ENCODE measurements at places on chromosomes 7 and 10.

DNA sequence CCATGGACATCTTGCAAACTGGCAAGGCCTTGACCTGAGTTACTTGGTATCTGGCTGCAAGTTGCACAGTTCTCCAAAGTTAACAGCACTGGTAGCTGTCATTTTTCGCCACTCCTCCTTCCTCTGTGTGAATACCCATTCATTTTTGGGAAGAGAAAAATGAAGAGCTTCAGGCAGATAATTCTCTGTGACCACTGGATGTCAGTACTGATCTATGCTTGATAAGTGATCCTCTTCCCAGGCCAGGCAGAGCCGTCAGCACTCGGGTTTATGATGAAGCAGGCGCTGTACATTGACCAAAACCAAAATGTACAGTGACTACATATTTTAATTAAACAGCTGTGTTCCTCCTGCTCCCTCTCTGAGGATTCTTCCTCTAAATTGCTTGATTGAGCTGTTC, 55.9 kb upstream of the PDZD8 start:
- DNase-seq, result no peak

DNA sequence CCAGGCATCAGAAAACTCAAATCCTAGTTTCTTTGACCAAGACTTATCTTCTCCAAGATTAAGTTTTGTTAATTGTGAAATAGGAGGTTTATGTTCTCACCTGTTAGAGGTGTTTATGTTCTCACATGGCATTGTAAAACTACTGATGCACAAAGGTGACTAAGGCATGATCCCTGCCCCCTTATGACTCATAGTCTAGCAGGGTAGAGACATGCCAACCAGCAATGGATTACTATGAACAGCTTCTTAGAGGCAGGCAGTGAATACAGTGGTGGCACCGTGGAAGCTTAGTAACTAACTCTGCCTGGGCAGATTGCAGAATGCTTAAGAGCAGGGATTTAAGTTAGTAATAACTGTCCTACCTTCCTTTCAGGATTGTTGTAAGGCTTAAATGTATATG, 400.9 kb downstream of the SORCS3 start:
- DNase-seq, result no peak

DNA sequence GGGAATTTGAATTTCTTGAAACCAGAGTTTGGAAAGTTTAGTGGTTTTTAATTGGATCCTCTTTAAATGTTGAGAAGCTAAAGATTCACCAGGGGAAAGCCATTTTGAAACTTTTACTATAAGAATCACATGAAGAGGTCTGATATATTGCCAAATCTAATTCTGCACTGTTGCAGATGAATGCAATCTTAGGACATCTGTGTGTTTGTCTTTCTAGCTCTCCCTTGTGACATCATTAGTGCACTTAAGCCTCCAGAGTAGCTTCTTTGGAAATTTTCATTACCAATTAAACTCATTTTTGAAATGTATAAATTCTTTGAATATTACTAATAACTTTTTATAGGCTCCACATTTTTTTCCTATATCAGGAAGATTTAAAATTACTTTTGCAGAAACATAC, 160.2 kb downstream of the BICC1 start:
- DNase-seq, result no peak

- no peak for DNase-seq
These were observed 5.4 kb upstream of the NUB1 start for GRCh38 chr7:151336027-151336708.

DNA sequence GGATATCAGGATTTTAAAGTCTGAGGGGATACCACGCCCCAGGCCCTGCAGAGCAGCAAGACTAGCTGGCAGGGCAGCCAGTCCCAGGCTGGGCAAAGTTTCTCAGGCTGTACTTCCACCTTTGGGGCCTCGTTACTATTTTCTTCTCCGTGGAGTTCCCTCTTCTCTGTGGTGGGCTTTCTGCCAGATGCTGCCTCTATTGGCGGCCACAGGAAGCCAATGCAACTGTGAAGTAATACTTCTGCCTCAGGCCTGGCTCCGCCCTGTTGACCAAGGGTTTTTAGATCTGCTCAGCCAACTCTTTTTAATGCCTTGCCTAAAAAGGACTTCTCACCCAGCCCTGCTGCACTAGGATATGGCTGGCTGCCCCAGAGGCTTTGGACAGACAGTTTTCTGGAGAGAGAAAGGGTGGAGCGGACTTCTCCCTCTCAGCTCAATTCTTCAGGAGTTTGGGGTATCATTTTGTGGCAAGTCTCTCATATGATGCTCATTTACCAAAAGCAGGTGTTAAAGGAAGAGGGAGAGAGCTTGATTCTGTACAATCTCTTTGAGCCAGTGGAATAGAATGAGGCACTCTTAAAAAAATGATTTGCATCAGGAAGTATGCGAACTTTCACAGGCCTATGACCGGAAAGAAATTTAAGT, 67.4 kb downstream of the HHEX start:
- DNase-seq, result peak; percentile 82

- no peak for DNase-seq
These were observed 1.1 kb upstream of the MNX1 start for GRCh38 chr7:157011333-157012112.

DNA sequence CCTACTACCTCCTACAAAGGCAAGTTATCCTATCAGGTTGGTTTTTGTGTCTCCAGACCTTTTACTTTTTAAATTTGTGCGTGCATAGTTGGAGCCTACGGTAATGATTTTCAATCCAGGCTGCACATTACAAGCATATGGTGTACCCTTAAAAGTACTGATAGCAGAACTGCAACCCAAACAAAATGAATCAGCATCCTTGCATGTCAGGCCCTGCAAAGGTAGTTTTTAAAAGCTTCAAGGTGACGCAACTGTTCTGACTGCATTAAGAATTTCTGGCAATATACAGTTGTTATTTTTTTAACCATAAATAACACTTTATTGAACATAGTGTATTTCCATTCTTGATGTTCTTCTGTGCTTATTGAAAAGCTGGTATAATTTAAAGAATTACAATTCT, 28.9 kb downstream of the GNAT3 start:
- DNase-seq, result no peak

Measured in iPS-NIHi11 (cell line).